ENCODE measurements at places on chromosomes 12 and 14. TPM values are rescaled to one million over a fixed set of nuclear protein-coding genes. Genes with fewer than 3 reads are reported as not detected.
A peak's percentile ranks its signal among the peaks of the same experiment; 100 is the strongest.

Gene ASB2
- not detected for total RNA-seq

Gene KRT71
- not detected for total RNA-seq

Gene NTS
- not detected for total RNA-seq

Gene SAMD15
- 2.8 TPM for total RNA-seq

Gene BDKRB1
- 5.5 TPM for total RNA-seq

Gene SIX6
- total RNA-seq: not detected

DNA sequence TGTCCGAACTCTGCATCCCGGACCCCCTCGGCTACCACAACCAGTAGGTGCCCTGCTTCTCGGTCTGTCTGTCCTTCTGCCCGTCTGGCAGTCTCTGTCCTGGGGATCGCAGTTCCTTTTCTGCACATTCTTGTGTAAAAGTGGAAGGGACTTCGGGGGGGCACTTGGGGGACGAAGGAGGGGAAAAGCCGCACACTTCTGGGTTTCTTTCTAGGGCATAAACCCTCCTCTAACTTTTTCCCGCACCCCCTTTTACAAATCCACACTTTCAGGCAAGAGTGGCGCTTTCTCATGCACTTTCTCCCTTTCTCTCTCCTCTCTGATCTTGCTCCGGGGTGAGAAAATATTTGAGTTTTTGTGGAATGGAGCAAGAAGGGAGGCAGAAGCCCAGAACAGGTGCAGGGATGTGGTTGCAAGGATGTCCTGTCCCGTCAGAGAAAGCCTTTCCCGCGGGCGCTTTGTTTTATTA is 506 bp downstream of the ESRRB start:
- H3K27me3 ChIP-seq: peaks cover 55% of the 10 kb centered on the region
- H3K36me3 ChIP-seq: no peaks in the 10 kb centered on the region
- DNase-seq: no peak

GRCh38 chr12:90013409-90013808 is 304.8 kb upstream of the ATP2B1 start:
- peaks cover 15% of the 10 kb centered on the region for H3K4me1 ChIP-seq
- no peak overlapping the region for H3K4me3 ChIP-seq
- DNase-seq: no peak
- no peak overlapping the region for H3K27ac ChIP-seq
- H3K27me3 ChIP-seq: no peaks in the 10 kb centered on the region

GRCh38 chr14:85313560-85314207 is 216.3 kb upstream of the FLRT2 start:
- no peaks in the 10 kb centered on the region for H3K27me3 ChIP-seq
- H3K4me3 ChIP-seq: no peak overlapping the region
- H3K27ac ChIP-seq: 0 out of 2 replicates have a peak overlapping the region, but pooled peaks have one; percentile 1
- peak; percentile 36 for DNase-seq
- H3K4me1 ChIP-seq: peaks cover 40% of the 10 kb centered on the region

- no peaks in the 10 kb centered on the region for H3K4me1 ChIP-seq
- H3K27ac ChIP-seq: no peak overlapping the region
- H3K4me3 ChIP-seq: no peak overlapping the region
- H3K36me3 ChIP-seq: no peaks in the 10 kb centered on the region
- H3K27me3 ChIP-seq: no peaks in the 10 kb centered on the region
- DNase-seq: no peak
Measured at GRCh38 chr14:57987596-57988300, 121.9 kb upstream of the SLC35F4 start.

DNA sequence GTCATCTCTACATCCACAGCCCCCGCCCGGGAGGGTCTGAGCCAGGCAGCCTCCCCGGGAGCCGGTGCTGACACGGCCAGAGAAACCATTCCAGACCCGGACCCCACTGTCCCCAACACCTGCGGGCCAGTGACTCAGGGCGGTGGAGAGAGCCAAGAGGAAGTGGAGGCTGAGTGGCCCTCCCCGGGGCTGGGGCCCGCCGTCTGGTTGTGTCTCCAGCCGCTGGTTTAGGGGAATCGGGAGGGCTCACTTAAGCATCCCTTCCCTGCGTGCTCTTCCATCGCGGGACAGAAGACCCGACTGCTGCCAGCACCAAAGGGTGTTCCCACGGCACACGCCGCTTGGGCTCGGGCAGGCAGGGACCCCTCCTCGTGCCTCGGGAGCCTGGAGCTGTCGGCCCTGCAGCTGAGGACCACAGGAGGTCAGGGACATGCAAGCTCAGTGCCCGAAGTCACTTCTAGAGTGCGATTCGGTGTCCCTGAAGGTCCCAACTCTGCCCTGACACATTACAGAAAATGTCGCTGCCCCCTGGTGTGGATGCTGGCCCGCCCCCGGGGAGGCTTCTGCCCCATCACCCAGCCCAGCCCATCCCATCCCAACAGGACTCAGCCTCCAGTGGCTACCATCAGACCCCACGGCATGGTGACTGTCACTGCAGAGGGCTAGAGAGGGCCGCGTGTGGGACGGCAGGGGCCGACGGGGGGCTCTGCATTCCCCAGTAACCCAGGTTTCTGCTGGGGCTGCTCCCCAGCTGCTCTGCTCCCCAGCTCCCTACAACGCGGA is 50.8 kb downstream of the GALNT9 start:
- H3K27me3 ChIP-seq: peaks cover 65% of the 10 kb centered on the region
- H3K4me3 ChIP-seq: no peak overlapping the region
- DNase-seq: no peak
- no peak overlapping the region for H3K27ac ChIP-seq
- H3K36me3 ChIP-seq: no peaks in the 10 kb centered on the region
- H3K4me1 ChIP-seq: no peaks in the 10 kb centered on the region

DNA sequence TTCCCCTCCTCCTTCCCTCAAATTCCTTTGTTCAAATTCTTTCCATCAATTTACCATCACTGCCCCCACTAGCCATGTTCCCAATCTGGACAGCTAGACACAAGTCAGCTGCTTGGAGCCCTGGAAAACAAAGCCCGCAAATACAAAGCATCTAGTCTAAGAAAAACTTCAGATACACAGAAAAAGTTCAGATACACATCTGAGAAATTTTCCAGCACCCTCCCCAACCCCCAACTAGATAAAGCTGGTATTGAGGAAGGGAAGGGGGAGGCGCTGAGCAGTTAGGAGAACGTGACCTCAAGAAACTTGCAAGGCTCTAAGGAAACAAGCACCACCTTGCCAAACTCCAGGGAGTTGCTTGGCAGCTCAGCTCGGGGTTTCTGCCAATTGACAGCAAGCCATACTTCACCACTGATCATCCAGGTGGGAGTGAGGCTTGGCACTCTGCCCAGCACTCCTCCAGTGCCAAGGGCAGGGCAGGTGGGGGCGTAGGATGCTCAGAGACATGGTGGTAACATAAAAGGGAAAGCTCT is 5.1 kb upstream of the CNIH1 start:
- no peaks in the 10 kb centered on the region for H3K27me3 ChIP-seq
- H3K4me3 ChIP-seq: no peak overlapping the region
- H3K4me1 ChIP-seq: peaks cover 41% of the 10 kb centered on the region
- peak overlapping the region; percentile 66 for H3K27ac ChIP-seq
- no peaks in the 10 kb centered on the region for H3K36me3 ChIP-seq

- H3K4me3 ChIP-seq: peak overlapping the region; percentile 92
- H3K27ac ChIP-seq: peak overlapping the region; percentile 8
- H3K36me3 ChIP-seq: no peaks in the 10 kb centered on the region
Measured at GRCh38 chr12:2794191-2794735, 507 bp upstream of the FKBP4 start.

DNA sequence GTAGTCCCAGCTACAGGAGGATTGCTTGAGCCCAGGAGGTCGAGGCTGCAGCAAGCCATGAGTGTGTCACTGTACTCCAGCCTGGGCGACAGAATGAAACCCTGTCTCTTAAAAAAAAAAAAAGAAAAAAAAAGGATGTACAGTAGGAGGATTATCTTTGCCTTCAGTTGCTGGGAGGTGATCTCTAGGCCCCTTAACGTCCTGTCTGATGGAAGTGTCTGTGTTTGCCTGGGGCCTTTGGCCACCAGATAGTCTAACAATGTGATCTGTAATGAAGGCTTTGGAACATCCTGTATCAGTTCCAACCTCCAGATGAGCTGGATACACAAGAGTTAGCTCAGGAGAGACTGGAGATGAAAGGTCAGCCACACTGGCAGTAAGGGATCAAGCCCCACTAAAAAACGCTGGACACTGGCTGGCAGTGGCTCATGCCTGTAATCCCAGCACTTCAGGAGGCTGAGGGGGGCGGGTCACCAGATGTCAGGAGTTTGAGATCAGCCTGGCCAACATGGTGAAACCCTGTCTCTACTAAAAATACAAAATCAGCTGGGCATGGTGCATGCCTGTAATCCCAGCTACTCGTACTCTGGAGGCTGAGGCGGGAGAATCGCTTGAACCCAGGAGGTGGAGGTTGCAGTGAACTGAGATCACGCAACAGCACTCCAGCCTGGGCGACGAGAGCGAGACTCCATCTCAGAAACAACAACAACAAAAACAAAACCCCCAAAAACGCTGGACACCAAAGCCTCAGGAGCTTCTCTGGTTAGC is 19.0 kb upstream of the HNF1A start:
- no peak for DNase-seq
- no peaks in the 10 kb centered on the region for H3K27me3 ChIP-seq
- H3K36me3 ChIP-seq: no peaks in the 10 kb centered on the region
- no peak overlapping the region for H3K27ac ChIP-seq
- H3K4me3 ChIP-seq: no peak overlapping the region

DNA sequence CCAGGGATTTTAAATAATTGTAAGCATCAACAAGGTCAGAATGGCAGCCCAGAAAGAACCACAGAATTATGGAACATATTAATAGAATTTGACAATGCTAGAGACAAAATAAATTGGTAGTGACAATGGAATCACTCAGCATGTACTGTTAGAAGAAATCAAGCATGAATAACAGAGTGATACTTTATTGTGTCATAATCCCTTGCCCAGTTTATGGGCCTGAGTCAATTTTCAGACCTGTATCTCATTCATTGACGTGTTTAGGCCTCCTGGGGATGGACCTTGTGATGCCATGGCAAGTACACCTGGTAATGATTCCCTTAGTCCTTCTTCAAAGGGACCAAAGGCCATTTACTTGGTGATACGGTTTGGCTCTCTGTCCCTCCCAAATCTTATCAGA is 12.8 kb upstream of the CCDC91 start:
- H3K36me3 ChIP-seq: no peaks in the 10 kb centered on the region
- H3K27me3 ChIP-seq: no peaks in the 10 kb centered on the region
- no peaks in the 10 kb centered on the region for H3K4me1 ChIP-seq
- DNase-seq: peak; percentile 22
- no peak overlapping the region for H3K4me3 ChIP-seq

DNA sequence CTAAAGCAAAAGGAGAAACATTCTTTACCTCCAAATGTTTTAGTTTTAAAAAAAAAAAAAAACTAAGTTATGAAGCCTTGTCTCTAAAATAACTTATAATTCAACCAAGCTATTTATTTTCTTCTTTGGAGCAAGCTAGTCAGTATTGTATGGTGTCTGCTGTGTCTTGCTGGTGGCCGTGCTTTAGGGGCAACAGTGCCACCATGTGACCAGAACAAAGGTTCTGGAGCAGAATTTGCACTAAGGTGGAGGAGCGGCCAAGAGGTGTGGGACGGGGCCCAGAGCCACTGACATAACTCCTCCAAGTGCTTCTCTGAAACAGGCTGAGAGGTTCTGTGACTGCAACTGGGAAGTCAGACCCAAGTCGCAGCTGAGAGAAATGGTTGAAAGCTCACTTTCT is 4.5 kb downstream of the FICD start:
- H3K27ac ChIP-seq: no peak overlapping the region
- peaks cover 16% of the 10 kb centered on the region for H3K4me1 ChIP-seq
- DNase-seq: peak; percentile 19
- peaks cover 40% of the 10 kb centered on the region for H3K36me3 ChIP-seq
- no peak overlapping the region for H3K4me3 ChIP-seq

- H3K36me3 ChIP-seq: no peaks in the 10 kb centered on the region
- no peaks in the 10 kb centered on the region for H3K27me3 ChIP-seq
Measured at GRCh38 chr14:100536121-100536510, 51.1 kb downstream of the BEGAIN start.
